Psoas muscle (tissue), 8 donors: ENCODE measurements at places on chromosomes 2 and 18. TPM values are rescaled to one million over a fixed set of nuclear protein-coding genes. Genes with fewer than 3 reads are reported as not detected.

Gene PPP1CB
- polyA plus RNA-seq: 373 TPM

Gene CRYBA2
- not detected for polyA plus RNA-seq

Gene MC4R
- not detected for polyA plus RNA-seq

Gene TRPM8
- not detected for polyA plus RNA-seq

Gene ADD2
- polyA plus RNA-seq: 0.79 TPM

Gene GALR1
- not detected for polyA plus RNA-seq

Gene AGXT
- polyA plus RNA-seq: 0.11 TPM

Gene ZSWIM2
- polyA plus RNA-seq: not detected

Gene UGT1A3
- polyA plus RNA-seq: not detected

Gene CACNB4
- 0.17 TPM for polyA plus RNA-seq

Gene LBX2
- polyA plus RNA-seq: 0.26 TPM

DNA sequence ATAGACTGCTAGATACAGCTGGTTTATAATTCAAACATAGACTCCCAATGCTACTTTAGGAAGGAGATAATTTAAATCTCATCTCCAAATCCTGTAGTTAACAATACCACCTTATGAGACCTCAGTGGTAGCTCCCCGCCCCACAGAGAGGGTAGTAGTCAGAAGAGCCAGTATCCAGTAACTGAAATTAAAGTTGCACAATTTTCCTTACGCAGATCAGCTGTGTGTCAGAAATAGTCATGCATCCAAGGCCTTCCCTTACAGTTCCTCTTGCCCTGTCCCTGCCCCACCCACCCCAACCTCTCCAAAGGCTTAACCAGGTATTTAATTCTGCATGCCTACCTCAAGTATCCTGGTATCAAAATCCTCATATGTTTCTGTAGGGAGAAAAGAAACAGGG is 15.5 kb downstream of the MRPS5 start:
- no peak for DNase-seq

- no peak for DNase-seq
Observed at GRCh38 chr2:203623096-203623495, 83.3 kb upstream of the CD28 start.

- DNase-seq: no peak
Observed at GRCh38 chr2:14292964-14293363, 339.6 kb upstream of the LRATD1 start.

DNA sequence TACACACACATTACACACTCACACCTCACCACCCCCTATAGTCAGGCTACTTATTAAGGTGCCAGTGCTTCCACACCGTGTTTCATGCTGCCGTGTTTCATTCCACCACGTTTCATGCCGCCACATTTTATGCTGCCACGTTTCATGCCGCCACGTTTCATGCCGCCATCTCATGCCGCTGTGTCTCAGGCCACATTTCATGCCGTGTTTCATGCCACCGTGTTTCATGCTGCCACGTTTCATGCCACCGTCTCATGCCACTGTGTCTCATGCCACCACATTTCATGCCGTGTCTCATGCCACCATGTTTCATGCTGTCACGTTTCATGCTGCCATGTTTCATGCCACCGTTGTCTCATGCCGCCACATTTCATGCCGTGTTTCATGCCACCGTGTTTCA is 65.1 kb downstream of the MBOAT2 start:
- DNase-seq: no peak

- DNase-seq: no peak
Observed at GRCh38 chr2:119546447-119546767, 2.2 kb downstream of the CFAP221 start.

GRCh38 chr2:27705851-27706622 is 42.3 kb downstream of the SLC4A1AP start:
- DNase-seq: peak; percentile 79

- no peak for DNase-seq
Observed at GRCh38 chr2:126115975-126116374, 540.0 kb upstream of the GYPC start.

DNA sequence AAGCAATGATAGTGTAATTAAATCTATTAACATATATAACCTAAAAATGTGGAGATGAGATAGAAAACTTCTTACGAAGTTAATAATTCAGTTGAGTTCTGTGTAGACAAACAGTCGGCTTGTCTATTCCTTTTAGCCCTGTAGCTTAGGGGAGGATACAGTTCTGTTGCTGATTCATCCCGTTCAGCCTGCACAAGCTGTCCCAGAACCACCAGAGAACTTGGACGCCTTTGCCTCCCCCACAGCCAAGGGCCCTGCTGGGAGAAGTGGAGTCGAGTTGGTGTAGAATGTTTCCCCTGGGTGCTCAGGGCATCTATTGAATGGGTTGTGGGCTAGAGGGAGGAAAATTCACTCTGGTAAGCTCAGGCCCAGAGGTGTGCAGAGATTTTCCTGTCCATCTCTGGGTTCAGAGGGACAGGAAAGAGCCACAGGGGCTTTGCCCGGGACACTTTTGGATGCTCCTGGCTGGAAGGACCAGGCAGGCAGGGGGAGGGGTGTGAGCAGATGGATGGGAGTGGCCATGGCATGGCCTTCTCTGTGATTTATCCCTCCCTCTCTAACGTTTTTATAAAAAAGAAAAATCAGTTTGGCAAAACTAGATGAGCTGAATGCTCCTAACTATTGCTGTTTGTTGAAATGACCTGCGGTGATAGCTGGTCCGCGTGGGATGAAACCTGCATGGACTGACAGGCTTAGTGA is 42.8 kb upstream of the GALR1 start:
- DNase-seq: peak; percentile 74

DNA sequence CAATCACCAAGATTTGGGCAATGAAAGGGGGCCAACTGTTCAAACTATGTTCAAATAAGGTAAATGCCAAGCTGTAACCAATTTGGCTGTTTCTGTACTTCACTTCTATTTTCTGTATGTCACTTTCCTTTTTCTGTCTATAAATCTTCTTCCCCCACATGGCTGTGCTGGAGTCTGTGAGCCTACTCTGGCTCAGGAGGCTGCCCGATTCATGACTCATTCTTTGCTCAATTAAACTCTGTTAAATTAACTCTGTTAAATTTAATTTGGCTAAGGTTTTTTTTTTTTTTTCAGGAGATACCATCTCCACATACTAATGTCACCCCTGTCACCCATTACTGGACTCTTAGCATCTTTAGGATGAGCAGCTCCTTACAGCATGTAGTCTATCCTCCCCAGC is 178.8 kb upstream of the TWIST2 start:
- DNase-seq: no peak

DNA sequence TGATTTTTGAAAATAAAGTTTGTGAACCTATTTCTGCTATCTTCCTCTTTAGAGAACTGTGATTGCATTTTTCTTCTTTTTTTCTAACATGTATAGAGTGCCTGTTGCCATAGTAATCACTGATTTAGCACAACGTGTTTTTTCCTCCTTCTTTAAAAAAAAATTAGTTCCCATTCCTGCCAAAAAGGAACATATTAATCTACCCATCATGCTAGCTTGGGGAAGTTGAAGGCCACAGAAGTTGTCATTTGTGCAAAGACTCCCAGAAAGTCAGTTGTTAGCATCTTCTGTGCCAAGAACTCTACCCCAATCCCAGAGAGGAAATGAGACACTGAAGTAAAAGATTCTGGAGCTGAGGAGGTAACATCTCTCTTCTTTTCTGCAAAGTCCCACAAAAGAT is 57.3 kb downstream of the SLC8A1 start:
- no peak for DNase-seq

DNA sequence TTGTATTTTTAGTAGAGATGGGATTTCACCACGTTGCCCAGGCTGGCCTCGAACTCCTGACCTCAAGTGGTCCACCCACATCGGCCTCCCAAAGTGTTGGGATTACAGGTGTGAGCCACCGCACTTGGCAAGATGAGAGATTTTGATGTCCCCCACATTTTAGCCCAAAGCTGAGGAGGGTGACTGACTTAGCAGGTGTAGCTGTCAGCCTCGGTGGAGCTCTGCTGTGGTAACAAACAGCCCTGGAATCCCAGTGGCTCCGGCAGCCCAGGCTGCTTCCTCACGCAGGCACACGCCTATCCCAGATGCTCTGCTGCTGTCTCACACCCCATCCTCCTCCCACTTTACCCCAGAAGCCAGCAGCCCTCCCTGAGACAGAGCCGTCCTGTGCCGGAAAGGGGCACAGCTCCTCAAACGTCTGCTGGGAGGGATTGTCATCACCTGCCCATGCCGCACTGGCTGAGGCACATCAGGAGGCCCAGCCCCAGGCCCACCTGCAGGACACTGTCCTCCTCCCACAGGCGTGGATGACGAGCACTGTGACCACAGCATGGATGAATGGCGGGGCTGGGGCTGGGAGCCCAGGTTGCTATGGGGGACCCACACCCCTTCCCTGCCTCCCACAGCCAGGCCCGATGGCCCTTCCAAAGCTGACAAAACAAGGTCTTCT is 10.6 kb upstream of the BOK start:
- DNase-seq: no peak

DNA sequence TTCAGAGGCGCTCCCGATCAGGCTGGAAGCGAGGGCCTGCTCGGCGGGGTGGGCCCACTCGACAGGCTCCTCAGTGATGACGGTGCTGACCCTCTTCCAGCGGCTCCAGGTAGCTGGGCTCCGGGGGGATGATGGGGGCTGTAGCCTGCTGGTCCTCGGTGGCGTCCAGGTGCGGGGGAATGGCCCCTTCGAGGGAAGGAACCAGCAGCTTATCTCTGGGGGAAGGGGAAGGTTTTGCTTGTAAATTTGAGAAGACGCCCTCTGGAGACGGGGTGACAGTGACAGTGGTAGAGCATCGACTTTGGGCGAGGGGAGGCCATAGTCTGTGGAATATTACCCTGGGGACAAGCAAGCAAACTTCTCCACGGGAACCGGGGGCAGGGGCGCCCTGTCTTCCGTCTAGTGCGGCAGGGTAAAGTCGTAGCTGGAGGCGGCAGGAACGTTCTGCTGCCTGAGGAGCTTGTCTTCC is 891.9 kb upstream of the LRRTM1 start:
- DNase-seq: no peak

DNA sequence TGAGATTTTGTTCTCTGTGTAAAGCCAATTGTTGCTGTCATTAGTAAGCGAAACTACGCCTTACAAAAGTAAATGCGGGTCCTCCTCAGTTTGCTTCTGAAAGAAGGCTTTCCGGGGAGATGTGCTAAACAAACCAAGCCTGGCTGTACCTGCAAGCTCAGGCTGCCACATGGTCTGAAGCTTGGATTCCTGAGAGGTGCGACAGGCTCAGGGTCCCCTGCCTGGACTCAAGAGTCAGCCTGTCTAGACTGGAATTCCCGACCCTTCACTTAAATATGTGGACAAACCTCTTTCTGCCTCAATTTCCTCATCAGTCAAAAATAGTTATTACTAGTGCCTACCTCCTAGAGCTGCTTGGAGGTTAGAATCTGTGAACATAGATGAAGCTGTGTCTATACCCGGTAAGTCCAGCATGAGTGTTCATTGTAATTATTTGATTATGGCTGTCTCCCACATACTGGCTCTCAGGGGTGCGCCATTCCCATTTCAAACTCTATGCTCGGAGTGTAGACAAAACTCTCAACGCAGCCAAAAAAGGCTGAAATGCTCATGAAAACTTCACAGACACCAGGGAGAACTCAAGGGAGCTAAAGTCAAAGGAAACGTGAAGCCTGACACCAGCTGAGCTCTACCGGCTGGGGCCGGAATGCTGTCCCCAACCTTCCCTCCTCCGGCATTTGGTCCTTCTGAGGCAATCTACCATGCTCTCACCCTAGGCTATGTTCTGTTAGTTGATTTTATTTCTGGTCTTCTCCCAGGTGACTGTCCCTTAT is 31.4 kb downstream of the SOWAHC start:
- DNase-seq: no peak

- DNase-seq: no peak
Observed at GRCh38 chr2:111252436-111252835, 131.7 kb downstream of the BCL2L11 start.

- DNase-seq: no peak
Observed at GRCh38 chr2:29628108-29628745, 293.2 kb downstream of the ALK start.

DNA sequence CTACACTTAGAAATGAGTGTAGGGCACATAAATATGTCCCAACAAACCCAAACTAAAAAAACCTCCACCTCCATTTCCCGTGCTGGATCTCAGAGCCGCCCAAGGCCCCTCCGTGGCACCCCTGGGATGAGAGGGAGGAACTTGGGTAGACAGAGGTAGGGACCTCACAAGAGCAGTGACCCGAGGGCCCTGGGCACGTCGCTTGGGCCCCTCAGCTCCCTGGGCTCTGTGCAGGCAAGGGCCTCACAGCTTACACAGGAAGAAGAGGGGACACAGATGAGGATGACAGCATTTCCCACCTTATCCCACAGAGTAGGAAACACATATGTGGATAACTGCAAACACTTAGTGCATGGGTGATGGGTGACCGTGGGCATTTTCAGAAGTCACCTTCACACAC is 93.9 kb upstream of the TPO start:
- no peak for DNase-seq

- peak; percentile 91 for DNase-seq
Observed at GRCh38 chr2:43219383-43220228, 6.8 kb downstream of the ZFP36L2 start.

DNA sequence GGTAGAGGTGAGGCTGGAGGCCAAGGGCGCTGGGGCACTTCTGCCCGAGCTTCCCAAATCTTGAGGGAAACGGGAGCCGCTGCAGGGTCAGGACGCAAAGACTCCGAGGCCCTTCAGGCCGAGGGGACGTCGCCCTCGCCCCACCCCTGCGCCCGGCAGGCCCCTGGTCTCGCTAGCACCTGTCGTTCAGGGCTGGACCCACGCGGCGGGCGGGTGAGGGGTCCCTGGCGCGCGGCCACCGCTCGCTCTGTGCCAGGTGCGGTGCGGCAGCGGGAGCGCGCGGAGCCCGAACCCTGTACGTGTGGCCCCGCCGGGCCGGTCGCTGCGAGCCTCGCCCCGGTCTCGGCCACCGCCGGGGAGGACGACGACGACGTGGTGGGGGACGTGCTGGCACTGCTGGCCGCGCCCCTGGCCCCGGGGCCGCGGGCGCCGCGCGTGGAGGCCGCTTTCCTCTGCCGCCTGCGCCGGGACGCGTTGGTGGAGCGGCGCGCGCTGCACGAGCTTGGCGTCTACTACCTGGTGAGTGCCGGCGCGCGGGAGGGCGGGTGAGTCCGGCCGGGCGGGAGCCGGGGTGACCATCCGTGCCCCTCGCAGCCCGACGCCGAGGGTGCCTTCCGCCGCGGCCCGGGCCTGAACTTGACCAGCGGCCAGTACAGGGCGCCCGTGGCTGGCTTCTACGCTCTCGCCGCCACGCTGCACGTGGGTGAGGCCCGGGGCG is 4.9 kb downstream of the ERFE start:
- no peak for DNase-seq

DNA sequence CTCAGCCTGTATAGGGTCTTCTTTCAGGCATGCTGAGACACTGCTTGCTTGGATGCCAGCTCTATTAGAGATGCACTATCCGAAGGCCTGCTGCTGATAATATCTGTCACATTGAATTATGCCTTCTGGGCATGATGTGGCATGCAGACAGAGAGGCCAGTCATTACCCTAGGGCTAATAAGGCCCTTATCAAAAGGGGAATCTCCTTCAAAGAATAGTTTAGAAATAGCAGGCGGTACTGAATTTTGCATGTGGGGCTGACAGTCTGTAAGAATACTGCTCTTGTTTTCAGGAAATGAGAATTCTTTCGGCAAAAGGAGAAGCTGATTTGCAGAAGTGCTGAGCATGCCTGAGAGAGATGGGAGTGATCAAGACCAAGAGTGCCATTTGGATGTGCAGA is 13.1 kb upstream of the LHCGR start:
- DNase-seq: no peak
